ENCODE measurements at places on chromosomes 6 and 20. TPM values are rescaled to one million over a fixed set of nuclear protein-coding genes. Genes with fewer than 3 reads are reported as not detected.

Gene PGBD1
- 12.4 TPM for total RNA-seq

Gene RAB44
- under 0.01 TPM for total RNA-seq

Gene MUC22
- total RNA-seq: not detected

Gene MBOAT1
- 10.5 TPM for total RNA-seq

Gene GNMT
- not detected for total RNA-seq

Gene CST7
- total RNA-seq: not detected

Measured in Daoy (cell line).